ENCODE measurements at places on chromosomes 5 and 9. TPM values are rescaled to one million over a fixed set of nuclear protein-coding genes. Genes with fewer than 3 reads are reported as not detected.

STING1 gene
- 66.1 TPM for polyA plus RNA-seq

RRAGA gene
- 25.5 TPM for polyA plus RNA-seq

ANKRD33B gene
- 0.16 TPM for polyA plus RNA-seq

HRCT1 gene
- not detected for polyA plus RNA-seq

TSLP gene
- polyA plus RNA-seq: 1.2 TPM

RELL2 gene
- polyA plus RNA-seq: 36.0 TPM

PCDHGA7 gene
- polyA plus RNA-seq: not detected

C5orf63 gene
- 5.1 TPM for polyA plus RNA-seq

PDE4D gene
- 0.13 TPM for polyA plus RNA-seq

ASTN2 gene
- polyA plus RNA-seq: 1.7 TPM

SLC36A2 gene
- not detected for polyA plus RNA-seq

PCDHGC5 gene
- polyA plus RNA-seq: not detected

PPP2R2B gene
- not detected for polyA plus RNA-seq

PTGES gene
- polyA plus RNA-seq: not detected

DNAJC18 gene
- 6.2 TPM for polyA plus RNA-seq

SLC25A2 gene
- not detected for polyA plus RNA-seq

SLIT3 gene
- polyA plus RNA-seq: not detected

HAPLN1 gene
- not detected for polyA plus RNA-seq

RUSC2 gene
- polyA plus RNA-seq: 6.2 TPM

CRB2 gene
- 0.43 TPM for polyA plus RNA-seq

ORM1 gene
- not detected for polyA plus RNA-seq

PCDHGB5 gene
- polyA plus RNA-seq: 0.12 TPM

Measured in K562 (cell line).